ENCODE measurements at places on chromosomes 16 and 17. TPM values are rescaled to one million over a fixed set of nuclear protein-coding genes. Genes with fewer than 3 reads are reported as not detected.

GRCh38 chr17:74369221-74369620, 1.9 kb downstream of the GPR142 start:
- DNase-seq = no peak

- no peak for DNase-seq
Observed at GRCh38 chr17:76568811-76569221, 16.8 kb downstream of the ST6GALNAC2 start.

DNA sequence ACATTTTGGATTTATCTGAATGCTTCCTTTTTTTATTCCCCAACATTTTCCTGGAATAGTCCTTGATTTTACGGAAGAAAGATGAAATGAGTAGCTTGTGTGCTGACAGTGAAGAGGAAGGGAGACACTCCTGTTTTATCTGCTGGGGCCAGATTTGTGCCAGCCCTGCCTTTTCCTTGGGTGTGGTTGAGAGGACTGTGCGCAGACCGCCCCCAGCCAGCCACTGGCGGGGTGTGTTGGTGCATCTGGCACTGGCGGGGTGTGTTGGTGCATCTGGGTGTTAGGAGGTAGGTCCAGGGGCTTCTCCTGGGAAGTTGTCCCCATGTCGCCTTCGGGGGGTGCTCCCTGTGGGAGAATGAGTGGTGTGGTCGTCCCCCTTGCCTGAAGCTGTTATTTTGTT, 39.5 kb downstream of the RAP1GAP2 start:
- DNase-seq = no peak

Gene ZNF48
- 8.4 TPM for total RNA-seq

Gene HS3ST2
- 0.14 TPM for total RNA-seq

Gene SLC6A4
- not detected for total RNA-seq

Gene OR3A3
- not detected for total RNA-seq

Data from NCI-H460 (cell line).